Foreskin fibroblast (primary cell): ENCODE measurements at places on chromosomes 3 and 15.

- peak; percentile 91 for DNase-seq
These were observed 12.1 kb downstream of the OSBPL10 start for GRCh38 chr3:31968927-31969418.

DNA sequence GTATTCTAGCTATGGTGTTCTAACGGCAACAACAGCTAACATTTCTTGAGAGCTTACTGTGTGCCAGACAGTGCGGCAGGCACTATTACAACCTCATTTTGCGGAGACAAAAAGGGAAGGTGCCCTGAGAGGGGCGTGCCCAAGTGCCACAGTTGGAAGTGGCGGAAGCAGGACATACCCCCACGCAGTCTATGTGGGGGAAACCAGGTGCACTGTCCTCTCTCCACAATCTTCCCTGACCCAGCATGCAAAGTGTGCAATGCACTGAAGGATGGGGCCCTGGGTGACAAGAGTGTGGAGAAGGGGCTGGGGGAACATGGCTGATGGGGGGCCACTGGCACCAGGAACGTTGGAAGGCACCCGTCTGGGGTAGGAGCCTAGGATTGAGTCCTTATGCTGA, 8.6 kb downstream of the ANP32A start:
- no peak for DNase-seq

DNA sequence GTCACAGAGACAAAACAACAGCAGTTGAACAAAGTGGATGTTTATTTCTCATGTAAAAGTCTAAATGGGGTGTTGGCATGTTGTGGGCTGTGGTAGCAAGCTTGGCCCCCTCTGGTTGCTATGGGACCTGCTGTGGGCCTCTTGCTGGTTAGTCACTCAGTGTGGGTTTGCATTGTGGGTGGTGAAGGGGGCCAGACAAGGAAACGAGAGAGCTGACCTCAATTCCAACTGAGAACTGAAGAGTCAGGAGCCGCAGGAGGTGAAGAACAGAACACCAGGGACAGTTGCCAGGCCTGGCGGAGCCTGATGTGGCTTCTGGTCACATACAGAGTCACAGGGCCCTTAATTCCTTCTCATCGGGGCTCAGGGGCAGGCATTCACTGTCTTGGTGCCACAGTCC, 1.9 kb upstream of the ADPGK start:
- DNase-seq = peak; percentile 79

GRCh38 chr15:32709295-32710033, 8.3 kb upstream of the GREM1 start:
- no peak for DNase-seq

GRCh38 chr15:91271565-91272153, 171.6 kb downstream of the SV2B start:
- DNase-seq = peak; percentile 79

- DNase-seq = peak; percentile 62
These were observed 18.6 kb upstream of the AADAC start for GRCh38 chr3:151795276-151795675.

GRCh38 chr3:131717493-131717892, 214.7 kb upstream of the MRPL3 start:
- DNase-seq = no peak

GRCh38 chr15:42032376-42033213, 11.8 kb upstream of the PLA2G4E start:
- no peak for DNase-seq

- DNase-seq = no peak
These were observed 34.5 kb upstream of the CTNNB1 start for GRCh38 chr3:41164777-41165176.

- DNase-seq = peak; percentile 64
These were observed 8.1 kb upstream of the CLDN11 start for GRCh38 chr3:170410428-170411029.

- no peak for DNase-seq
These were observed 403.1 kb upstream of the TPM1 start for GRCh38 chr15:62639432-62639831.

DNA sequence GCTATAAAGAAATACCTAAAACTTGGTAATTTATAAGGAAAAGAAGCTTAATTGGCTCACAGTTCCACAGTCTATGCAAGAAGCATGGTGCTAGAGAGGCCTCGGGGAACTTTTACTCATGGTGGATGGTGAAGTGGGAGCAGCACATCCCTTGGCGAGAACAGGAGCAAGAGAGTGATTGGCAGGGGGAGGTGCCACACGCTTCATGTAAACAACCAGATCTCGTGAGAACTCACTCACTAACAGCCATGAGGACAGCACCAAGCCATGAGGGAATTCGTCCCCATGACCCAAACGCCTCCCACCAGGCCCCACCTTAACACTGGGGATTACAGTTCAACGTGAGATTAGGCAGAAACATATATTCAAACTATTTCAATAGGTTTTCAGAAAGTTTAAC, 28.0 kb downstream of the GABRB3 start:
- no peak for DNase-seq

DNA sequence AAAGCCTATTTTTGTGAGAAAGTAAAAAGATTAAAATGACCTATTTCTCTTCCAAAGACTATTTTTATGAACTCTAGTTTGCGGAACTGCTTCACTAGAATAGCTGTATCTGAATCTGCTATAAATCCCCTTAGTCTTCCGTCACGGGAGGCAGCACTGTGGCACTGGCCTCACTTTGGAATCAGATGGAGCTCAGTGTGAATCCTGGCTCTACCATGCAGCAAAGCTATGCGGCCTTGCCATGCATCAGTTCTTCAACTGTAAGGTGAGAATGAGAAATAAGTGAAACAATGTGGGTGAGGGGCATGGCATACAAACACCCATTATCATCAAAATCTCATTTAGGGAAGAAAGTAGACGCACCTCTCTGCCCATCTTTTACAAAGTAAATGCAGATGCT, 27.5 kb upstream of the CSPG5 start:
- DNase-seq = no peak

- DNase-seq = peak; percentile 43
These were observed 61.6 kb upstream of the MAP4 start for GRCh38 chr3:48077815-48078214.

- DNase-seq = no peak
These were observed 89.9 kb upstream of the TBL1XR1 start for GRCh38 chr3:177287231-177287630.

DNA sequence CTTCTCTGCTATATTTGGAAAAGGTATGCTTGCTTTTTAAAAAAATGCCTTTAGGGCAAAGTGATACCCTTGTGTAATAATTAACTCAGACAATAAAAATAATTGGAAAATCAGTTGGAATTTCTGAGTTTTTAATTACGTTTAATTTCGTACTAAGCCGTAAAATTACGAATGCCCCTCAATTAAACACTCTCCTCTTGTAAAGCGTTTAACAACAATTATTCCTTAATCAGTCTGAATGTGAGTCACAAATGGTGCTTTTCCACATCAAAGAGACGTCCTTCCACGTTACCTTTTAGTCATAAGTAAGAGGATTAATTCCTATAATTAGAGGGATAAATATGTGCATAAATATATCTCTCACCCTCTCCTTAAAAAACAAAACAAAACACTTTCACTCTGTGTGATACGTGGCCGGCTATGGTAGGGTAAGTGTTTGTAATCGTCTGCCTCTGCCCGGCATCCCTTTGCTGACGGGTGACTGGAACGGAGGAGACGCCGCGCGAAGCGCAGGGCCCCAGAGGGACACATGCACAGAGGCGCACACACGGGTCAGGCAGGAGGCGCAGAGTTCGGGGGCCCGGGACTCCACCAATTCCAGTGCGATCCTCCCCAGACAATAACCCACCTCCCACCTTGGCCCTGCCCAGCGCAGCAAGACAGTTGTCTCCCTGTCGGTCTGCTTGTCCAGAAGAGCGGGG, 9.7 kb upstream of the MEIS2 start:
- DNase-seq = no peak

DNA sequence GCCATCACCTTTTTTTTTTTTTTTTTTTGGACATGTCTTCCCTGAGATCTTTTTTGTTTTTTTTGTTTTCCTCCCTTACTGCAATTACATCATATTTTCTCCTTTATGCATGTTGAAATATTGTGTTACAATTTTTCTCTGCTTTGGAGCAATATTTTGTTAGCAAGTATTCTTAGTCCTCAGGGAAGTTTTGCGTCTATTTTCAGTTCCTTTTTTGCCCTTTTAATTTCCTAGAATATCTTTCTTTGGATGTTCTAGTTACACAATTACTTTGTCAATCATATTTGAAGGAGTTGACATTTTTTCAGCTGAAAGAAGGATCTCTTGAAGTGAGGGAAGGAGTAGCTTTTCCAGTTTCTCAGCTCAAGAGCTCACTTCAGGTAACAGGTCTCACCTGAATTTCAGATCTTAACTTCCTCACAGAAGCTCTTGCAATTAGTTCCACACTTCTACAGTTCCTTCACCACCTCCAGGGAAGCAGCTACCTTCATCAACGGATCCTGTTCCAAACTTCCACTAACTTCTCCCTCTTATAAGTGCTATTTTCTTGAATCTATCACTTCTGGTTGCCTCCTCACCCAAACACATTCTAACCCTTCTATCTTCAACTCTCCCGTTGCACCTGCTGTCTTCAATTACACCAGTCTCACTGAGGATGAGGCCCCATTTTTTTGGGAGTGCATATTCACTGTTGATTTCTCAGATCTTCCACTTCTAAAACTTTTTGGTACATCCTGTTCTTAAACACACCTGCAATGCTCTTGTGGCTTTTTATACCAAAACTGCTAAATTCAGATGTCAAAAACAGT, 57.8 kb upstream of the CPOX start:
- no peak for DNase-seq

DNA sequence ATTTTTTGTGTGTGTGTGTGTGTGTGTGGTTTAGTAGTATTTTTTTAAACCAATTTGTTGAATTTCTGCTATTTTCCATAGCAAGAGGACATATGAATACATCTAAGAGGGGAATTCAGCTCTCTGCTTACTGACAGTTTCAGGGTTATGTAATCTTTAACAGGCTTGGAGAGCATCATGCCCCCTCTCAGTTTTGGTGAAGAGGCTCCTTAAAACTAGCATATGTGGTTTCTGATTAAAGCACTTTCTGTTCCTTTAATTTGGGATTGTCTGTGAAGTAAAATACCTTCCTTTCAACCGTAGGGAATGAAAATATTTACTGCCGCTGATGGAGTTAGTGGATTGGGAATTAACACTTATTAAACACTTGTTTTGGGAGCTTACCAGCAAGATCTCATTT, 19.4 kb upstream of the NFKBIZ start:
- no peak for DNase-seq

DNA sequence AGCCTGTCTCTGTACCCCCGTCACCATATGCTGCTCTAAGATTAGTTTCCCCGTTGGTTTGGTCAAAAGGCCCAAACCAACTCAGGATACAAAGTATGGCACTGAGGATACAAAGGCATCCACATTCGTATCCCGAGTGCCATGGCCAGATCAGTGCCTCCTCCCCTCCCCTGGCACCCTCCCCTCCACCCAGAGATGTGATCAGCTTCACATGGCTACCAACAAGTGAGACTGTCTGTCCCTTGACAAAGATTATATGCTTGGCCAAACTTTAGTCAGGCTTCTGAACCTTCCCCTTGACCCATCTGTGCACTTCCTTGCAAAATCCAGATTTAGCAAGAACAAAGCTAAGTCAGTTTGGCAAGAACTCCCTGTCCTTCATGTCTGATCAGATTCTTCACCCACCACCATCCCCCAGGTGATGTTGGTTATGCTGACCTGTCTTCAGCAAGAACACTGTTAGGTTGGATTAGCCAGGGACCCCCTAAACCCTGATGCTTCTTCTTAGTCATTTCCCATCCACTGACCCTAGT, 61.7 kb downstream of the KLF15 start:
- DNase-seq = no peak

- no peak for DNase-seq
These were observed 2.9 kb upstream of the USP50 start for GRCh38 chr15:50549326-50549725.

GRCh38 chr3:72860846-72861245, 12.6 kb upstream of the SHQ1 start:
- no peak for DNase-seq

- DNase-seq = no peak
These were observed 105.5 kb upstream of the PROK2 start for GRCh38 chr3:71890356-71890931.

- DNase-seq = no peak
These were observed 228.1 kb upstream of the AZI2 start for GRCh38 chr3:28576614-28577200.

DNA sequence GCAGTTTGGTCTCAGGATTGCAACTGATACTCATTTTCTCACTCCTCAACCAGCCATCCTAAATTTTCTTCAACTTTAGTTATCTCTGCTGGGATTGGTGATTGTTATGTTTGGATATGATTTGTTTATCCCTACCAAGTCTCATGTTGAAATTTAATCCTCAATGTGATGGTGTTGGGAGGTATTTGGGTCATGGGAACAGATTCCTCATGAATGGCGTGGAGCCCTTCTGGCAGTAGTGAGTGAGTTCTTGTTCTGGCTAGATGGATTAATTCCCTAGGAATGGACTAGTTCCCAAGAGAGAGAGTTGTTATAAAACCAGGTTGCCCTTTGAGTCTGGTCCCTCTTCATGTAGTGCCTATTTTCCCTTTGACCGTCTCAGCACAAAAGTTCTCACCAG, 399.9 kb downstream of the SQOR start:
- DNase-seq = peak; percentile 3

GRCh38 chr3:71575433-71575832, 8.1 kb downstream of the FOXP1 start:
- no peak for DNase-seq

DNA sequence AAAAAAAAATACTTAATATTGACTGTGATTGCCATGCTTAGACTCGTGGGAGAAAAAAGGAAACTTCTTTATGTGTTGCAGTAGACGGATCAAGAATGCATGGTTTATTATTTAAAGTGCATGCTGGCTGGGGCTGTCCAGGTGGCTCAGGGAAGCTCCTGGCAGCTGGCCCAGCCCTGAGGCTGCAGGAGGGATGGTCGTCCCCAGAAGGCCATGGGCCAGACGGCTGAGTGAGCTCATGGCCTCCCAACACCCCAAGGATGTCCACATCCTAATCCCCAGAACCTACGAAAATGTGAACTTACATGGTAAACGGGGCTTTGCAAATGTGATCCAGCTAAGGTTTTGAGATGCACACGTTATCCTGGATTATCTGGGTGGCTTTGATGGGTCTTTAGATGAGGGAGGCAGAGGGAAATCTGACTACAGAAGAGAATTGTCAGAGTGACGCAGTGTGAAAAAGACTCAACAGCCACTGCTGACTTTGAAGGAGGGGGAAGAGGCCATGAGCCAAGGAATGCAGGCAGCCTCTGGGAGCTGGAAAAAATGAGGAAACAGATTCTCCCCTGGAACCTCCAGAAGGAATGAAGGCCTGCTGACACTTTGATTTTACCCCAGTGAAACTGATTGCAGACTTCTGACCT, 29.8 kb downstream of the ADAMTS17 start:
- no peak for DNase-seq

- no peak for DNase-seq
These were observed 422.2 kb upstream of the SGO1 start for GRCh38 chr3:20608054-20608738.

GRCh38 chr3:183428447-183429211, at the start of gene MCF2L2:
Gene MCF2L2, minus strand, starts transcription at chr3:183428619. Its CDS starts 642 bp downstream, at chr3:183427977.
- DNase-seq = no peak

GRCh38 chr15:25775317-25775912, 87.7 kb downstream of the ATP10A start:
- peak; percentile 79 for DNase-seq
